Cortex of kidney (tissue), 1 donor: ENCODE measurements at places on chromosomes 4 and X.

DNA sequence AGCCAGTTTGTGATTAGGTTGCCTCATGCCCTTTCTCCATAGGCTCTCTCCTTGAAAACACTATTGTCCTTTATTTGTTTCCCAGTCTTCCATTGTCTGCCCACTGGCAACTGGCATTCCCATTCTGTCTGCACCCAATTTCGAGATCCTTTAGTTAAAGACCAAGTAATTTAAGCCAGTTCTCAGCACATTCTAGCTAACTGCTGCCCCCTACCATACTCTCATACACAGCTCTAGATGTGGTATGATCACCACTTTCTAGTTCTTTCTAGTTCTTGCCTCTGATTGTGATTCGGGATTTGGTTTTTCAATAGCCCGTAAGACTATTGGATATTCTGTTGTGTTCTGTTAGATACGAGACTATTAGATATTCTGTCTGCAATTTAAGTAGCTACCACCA lies 135.8 kb upstream of the TRPC5 start:
- no peak for DNase-seq

GRCh38 chr4:2125023-2125422 lies 65.9 kb downstream of the NAT8L start:
- no peak for DNase-seq

- DNase-seq: no peak
Measured at GRCh38 chr4:40240040-40240653, 43.3 kb downstream of the RHOH start.

- no peak for DNase-seq
Measured at GRCh38 chr4:121139533-121140222, 24.4 kb downstream of the TNIP3 start.

DNA sequence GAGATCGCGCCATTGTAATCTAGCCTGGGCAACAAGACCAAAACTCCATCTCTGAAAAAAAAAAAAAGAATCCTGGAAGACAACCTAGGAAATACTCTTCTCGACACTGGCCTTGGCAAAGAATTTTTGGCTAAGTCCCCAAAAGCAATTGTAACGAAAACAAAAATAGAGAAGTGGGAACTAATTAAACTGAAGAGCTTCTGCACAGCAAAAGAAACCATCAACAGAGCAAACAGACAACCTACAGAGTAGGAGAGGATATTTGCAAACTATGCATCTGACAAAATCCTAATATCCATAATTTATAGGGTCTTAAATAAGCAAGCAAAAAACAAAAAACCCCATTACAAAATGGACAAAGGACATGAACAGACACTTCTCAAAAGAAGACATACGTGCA lies 76.5 kb upstream of the DUSP21 start:
- no peak for DNase-seq

- DNase-seq: no peak
Measured at GRCh38 chrX:134161162-134161561, 75.8 kb upstream of the CCDC160 start.

GRCh38 chr4:188106454-188106853 lies 2.9 kb downstream of the TRIML2 start:
- DNase-seq: no peak

GRCh38 chrX:54419559-54420302 lies 20.5 kb upstream of the TSR2 start:
- DNase-seq: no peak

DNA sequence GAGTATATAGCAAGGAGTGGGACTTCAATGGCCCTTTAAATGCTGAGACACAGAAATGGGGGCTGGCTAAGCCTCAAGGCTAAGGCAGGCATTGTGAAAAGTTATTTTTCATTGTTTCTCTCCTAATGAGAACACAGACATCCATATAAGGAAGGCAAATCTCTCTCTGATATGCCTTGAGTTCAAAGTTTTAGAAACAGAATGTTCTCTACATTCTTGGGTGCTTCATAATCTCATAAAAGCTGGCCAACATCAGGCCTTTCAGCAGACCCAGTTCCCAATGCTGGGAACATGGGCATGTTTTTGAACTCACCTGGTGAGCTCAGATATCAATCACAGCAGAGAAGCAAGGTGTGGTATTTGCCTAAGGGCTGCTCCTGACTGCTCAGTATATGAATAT lies 19.4 kb upstream of the RAB40A start:
- DNase-seq: no peak

- no peak for DNase-seq
Measured at GRCh38 chrX:23276475-23276874, 58.2 kb upstream of the PTCHD1 start.

GRCh38 chr4:6307891-6308290 lies 38.2 kb downstream of the WFS1 start:
- no peak for DNase-seq

DNA sequence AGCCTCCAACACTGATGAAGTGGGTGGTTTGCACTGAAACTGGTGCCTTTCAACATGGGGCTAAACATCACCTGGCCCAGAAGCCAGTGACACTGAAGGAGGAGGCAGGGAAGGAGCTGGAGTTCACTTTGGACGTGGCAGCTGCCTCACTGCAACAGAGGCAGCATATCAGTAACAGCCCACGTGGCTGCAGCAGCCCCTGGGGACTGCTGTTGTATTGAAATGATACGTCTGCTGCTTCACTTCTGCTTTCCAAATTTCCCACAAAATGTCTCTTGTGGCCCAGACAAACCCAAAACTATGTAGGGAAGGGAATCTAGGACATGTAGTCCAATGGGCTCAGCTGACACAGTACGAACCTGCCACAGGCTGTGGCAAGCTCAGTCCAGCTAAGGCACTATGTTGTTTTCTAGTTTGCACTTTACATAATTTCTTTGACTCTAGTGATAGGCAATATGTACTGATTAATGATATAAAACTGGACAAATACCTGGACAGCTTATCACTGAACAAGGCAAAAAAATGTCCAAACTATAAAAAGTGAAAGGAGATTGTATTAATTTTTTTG lies 84.7 kb upstream of the RAPGEF2 start:
- DNase-seq: no peak

DNA sequence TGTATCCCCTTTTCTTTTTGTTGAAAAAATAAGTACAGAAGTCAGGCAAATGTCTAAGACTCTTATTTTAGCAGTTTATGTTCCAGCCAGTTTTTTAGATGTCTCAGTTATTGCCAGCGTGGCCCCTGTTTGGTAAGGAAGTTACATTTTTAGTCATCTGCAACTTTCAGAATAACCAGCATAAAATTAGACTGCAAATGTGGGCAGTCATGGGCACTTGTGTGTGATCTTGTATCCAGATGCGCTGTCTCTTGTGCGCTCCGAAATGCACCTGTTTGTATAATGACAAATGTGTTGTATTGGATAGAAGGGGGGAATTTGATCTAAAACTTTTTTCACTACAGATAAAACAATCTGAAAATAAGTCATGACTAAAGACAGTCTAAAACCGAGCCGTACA lies 44.3 kb upstream of the CLCN4 start:
- DNase-seq: no peak

DNA sequence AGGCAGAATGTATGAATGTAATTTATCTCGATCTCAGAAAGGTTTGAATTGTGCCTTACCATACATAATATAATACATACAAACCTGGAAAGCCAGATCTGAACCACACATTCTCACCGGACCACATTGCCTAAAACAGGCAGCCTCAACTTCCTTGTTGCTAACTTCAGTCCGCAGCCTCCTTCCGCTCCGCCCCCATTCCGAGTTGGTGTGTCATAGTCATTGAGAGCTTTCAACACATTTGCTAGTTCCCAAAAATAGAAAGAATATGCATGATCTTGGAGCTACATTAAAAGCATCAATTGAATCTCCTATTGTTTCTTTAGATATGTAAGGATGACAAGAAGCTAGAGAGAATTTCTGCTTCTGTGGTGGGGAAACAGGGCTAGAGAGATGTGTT lies 127.2 kb downstream of the ARHGEF9 start:
- no peak for DNase-seq

- DNase-seq: no peak
Measured at GRCh38 chr4:1187182-1187581, 14.8 kb upstream of the SPON2 start.

- no peak for DNase-seq
Measured at GRCh38 chr4:189548484-189549125, 392.1 kb upstream of the FRG1 start.
